Activated naive CD8-positive, alpha-beta T cell treated with anti-CD3 and anti-CD28 coated beads, Interleukin-2, amount 50 U/mL, for 24 hours (primary cell): ENCODE measurements at places on chromosomes 7 and 10.

DNA sequence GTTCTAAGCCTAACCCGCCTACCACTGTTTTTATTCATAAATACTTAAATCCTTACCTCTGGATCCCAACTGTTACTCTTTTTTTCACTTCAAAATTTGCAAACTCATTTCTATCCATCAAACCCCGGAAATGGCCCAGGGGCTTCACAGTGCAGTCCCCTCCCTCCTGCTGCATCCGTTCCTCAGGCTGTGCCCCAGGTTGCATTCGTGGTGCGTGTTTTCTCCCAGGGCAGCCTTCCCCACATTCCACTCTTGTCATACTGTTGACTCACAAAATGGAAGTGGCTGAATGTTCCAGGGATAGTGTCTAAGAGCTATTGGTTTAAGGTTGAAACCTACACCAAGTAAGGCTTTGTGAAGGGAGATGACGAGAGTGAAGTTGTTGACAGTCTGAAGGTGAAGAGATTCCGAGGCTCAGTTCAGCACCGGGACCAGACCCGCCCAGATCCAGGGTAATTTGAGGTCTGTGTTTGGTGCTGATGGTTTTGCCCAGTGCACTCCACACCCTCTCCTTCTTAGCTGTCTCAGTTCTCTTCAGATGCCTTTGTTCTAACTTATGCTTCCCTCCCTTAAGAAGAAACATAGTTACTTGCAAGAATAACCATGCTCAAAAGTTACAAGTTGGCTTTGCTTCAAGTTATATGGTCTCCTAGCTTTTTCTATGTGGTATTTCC lies 7.7 kb downstream of the INSIG1 start:
- DNase-seq = no peak

GRCh38 chr10:60845038-60845437 lies 66.8 kb downstream of the CDK1 start:
- DNase-seq = no peak

DNA sequence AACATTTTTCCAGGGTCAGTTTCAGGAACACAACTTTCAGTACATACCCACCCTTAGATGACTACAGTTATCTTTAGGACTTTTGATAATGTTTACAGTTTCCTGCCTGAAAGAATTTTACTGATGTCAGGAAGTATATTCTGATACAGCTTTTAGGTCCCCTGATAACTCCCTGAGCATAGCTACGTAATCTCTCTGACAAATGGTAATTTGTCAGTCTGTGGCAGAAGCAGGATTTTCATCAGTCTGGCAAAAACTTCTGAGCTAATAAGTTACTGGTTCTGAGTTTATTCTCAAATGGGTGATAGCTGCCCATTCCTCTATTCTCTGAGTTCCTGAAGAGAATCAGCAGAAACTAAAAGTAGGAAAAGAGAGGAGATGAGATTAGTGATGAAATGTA lies 270.1 kb upstream of the MTPN start:
- DNase-seq = no peak

DNA sequence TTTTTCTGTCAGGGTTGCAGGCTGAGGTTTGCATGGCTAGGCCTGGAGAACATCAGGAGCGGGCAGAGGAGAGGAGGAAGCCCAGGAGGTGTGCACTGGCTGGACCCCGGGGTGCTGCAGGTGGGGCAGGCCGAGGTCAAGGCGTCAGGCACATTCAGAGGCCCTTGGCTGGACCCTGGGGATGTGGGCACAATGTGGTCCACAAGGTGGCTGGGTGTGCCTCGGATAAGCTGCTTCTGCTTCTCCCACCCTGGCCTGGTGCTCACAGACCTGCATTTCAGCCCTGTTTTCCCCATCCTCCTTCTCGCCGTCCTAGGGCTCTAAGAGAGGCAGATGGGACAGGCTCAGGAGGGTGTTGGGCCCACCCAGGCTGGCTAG lies 108.2 kb downstream of the ADCY1 start:
- DNase-seq = no peak

- DNase-seq = no peak
Observed at GRCh38 chr7:94280851-94281250, 113.8 kb upstream of the COL1A2 start.

DNA sequence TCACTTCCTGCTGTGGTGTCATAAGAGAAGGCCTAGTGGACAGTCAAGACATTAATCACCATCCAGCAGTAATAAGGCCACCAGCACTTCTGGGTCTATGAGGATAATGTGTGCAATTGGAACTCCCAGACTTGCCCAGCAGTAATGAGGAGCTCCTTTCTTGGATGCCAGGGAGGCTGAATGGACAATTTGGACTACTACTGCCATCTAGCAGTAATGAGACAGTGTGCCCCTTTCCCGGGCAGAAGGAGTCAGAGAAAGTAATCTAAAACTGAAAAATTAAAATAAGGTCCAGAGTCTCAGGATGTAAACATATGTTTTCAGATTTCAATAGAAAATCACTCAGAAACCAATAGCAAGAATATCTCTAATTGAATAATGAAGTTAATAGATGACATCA lies 400.4 kb downstream of the CDC14C start:
- no peak for DNase-seq

GRCh38 chr7:30475580-30475979 lies 3.0 kb downstream of the NOD1 start:
- DNase-seq = no peak

- DNase-seq = no peak
Observed at GRCh38 chr10:18984531-18984930, 64.1 kb upstream of the MALRD1 start.

DNA sequence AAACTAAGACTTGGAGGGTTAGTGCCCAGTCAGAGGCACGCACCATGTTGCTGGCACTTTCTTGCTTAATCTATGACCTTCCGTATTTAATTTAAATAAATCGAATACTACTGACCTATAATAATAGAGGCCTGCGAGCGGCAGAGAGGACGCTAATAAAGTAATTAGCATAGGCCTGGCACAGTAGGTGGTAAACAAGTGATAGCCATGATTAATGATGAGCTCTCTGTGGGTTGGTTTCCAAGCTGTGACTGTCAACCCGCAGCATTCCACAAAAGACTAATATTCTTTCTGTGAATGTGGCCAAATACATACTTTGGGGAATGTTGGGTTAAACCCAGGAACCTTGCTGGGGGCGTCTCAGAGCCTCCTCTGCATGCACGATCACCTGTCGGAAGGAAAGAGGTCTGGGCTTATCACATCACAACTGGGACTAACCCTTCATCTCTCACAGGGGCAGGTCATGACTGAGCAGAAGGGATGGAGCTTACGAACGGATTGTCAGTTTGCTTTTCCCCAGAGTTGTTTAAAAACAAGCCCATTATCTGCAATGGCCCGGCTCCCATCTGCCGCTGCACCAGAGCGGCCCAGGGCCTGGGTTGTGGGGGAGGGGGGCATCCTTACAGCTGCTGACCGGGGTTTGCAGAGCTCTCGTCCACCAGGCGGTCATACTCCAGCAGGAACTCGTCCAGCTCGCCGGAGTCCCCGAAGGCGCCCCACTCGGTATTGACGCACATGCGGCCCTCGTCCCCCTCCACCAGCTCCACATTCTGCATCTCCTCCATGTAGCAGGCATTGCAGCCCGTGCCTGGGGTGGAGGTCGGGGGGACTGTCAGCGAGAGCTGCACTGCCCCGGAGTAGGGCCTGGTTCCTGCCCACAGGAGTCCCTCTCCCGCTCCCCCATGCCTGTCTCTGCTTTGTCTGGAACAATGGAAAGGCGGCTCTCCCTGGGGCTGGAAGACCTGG lies 6.2 kb upstream of the MYL7 start:
- DNase-seq = no peak

DNA sequence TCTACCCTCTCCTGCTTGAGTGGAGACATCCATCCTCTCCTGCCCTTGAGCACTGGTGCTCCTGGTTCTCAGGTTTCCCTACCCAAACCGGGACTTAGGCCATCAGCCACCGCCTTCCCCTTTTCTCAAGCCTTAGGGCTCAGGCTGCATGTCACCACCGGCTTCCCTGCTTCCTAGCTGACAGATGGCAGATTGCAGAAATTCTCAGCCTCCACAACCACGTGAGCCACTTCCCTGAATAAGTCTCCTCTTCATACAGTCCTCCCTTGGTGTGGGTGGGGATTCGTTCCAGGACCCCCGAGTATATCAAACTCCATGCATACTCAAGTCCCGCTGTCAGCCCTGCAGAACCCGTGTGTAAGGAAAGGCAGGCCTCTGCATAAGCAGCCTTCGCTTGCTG lies 203.5 kb upstream of the ZNF32 start:
- no peak for DNase-seq

DNA sequence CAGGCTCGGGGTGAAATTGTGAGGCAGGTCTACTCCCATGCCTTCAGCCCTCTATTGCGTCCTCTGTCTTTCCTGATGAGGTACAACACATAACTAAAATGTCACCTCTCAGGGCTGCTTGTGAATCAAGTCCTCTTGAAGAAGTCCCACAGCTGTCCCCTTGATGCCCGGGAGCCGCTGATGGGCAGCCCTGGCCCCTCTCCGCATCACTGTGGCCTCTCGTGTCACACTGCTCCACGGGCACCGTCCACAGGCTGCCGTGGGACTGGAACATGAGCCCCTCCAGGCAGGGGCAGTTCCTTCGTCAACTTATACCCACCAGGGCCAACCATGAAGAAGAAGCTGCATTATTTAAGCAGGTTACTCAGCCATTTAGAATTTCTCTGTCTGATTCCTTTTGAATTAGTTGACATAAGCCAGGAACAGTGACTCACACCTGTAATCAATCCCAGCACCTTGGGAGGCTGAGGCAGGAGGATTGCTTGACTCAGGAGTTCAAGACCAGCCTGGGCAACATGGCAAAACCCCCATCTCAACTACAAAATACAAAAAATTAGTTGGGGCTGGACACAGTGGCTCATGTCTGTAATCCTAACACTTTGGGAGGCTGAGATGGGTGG lies 58.5 kb upstream of the UBE3C start:
- DNase-seq = no peak

GRCh38 chr10:62839590-62839989 lies 23.4 kb upstream of the EGR2 start:
- DNase-seq = no peak

GRCh38 chr7:64885520-64886240 lies 17.4 kb upstream of the ZNF273 start:
- DNase-seq = no peak

DNA sequence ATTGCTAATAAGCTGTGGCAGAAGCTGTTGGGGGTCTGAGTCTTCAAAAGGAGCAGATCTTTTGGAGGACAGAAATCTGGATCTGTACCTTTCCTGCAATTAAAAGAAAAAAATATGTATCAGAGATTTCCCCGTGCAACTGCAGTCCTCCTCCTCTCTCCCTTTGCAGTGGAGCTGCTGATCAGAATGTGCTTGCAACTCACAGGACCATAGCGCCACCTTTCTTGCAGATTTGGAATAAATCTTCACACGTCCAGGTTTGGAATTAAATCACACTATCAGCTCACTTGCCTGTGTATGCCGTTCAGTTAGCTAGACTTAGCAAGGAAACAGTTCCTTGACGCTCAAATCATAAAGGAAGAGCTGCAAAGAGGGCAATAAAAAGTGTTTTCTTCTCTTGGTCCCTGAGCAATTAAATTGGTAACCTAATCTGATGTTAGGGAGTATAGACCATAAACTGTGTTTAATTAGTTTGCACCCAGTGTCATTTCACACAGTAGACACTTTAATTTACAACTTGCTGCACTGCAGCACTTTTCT lies 77.4 kb downstream of the PON1 start:
- peak; percentile 4 for DNase-seq

- DNase-seq = no peak
Observed at GRCh38 chr7:74324531-74325209, 35.5 kb downstream of the CLIP2 start.

GRCh38 chr7:3279147-3279818 lies 21.8 kb upstream of the SDK1 start:
- DNase-seq = no peak

GRCh38 chr10:6052247-6053221 lies 9.6 kb downstream of the IL2RA start:
- peak; percentile 83 for DNase-seq

DNA sequence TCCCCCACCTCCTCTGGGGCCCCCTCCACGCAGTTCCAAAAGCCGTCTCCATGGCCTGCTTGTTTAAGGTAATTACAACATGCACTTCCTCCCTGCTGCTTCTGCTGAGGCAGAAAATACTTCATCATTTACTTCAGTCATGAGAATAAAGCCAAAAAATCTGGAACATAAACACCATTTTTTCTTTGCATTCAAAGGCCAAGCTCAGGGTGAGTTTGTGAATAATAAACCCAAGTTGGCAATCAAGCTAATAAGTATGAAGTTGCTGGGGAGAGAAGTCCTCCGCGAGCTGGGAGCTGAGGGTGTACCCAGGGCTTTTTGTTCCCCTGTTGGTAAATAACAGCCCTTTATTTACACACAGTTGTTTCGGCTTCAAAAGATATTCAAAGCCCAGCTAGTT lies 70.5 kb downstream of the FAM204A start:
- DNase-seq = no peak

DNA sequence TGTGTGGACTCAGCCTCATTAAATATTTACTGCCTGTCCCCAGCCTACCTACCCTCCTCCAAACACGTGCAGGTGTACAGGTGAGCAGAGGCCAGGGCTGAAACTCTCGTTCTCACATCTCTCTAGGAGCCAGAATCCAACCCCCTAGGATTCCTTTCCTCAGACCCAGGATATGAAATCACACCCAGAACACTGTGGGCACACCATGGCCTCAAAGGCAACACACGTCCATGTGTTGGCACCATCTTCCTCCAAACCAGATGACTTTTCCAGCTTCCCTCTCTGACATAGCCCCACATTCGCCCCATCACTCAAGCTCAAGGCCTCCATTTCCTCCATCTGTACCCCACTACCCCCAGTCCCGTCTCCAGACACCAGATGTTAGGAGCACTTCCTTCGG lies 51.8 kb upstream of the DUSP5 start:
- DNase-seq = no peak

DNA sequence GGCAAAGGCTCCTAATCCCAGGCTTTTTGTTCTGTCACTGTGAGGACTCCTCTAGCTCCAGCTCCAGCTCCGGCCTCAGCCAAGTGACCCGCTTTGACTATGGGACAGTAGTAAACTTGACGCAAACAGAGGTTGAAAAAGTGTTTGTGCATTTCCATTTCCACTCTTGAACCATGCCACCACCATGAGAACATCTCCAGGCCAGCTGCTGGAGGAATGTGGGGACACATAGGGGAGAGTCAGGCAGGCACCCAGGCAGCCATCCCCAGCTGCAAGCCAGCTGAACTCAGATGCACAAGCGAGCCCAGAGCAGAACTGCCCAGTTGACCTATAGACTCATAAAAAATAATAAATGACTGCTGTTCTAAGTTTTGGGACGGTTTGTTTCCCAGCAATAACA lies 224.7 kb downstream of the GRID1 start:
- no peak for DNase-seq

- no peak for DNase-seq
Observed at GRCh38 chr10:78263521-78263988, 229.9 kb downstream of the RPS24 start.

- DNase-seq = peak; percentile 42
Observed at GRCh38 chr7:82677493-82677892, 233.9 kb upstream of the CACNA2D1 start.
